ENCODE measurements at places on chromosomes 2 and 18. TPM values are rescaled to one million over a fixed set of nuclear protein-coding genes. Genes with fewer than 3 reads are reported as not detected.

The OTOS gene
- total RNA-seq, result not detected

The DUSP2 gene
- total RNA-seq, result 522 TPM

The IL37 gene
- total RNA-seq, result not detected

The SERPINB4 gene
- not detected for total RNA-seq

The CPS1 gene
- total RNA-seq, result 1.7 TPM

The CCDC141 gene
- 1.3 TPM for total RNA-seq

The HOXD9 gene
- not detected for total RNA-seq

The LYG2 gene
- not detected for total RNA-seq

The SPC25 gene
- total RNA-seq, result 38.4 TPM

The TNFAIP6 gene
- not detected for total RNA-seq

DNA sequence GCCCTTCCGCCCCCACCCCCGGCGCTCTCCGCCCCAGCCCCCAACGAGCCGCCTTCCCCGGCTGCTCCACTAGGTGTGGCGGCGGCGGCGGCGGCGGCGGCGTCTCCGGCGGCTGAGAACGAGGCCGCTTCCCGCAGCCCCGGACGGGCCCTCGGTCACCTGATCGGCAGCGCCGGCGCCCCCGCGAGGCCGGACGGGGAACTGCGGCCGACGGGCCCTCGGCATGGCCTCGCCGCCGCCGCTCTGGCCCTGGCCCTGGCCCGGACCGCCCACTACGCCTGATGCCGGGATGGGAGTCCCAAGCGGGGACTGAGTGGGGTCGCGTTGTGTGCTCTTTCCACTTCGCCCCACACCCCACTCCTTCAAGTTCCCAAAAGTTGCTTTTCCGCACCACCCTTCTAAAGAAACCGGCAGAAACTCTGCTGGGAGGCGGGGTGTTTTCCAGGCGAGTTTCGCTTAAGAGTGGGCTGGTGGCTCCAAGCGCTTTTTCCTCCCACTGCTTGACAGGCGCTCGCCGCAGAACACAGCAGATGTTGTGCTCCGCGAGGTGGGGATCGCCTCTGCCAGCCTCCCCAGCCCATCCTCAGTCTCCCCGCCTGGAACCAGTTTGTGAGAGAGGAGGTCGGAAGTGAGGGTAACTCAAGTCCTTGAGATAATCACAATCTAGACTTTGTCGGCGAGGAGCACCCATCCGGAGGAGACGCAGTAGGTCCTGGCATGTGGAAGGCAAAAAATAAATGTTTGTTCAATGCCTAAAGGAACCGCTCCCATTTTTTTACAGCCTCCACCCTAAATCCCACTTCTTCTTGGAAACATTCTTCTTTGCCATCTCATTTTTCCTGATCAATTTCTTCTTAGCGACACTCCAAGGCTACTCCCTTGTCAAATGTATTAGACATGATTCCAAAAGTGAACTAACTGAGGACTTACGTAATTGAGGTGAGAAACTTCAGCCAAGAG lies at the start of gene NCKAP1:
NCKAP1 (minus strand) TSS at position 117 of the 960 bp plus-strand sequence. CDS start 358 bp downstream, outside the sequence.
- DNase-seq, result peak; percentile 90

DNA sequence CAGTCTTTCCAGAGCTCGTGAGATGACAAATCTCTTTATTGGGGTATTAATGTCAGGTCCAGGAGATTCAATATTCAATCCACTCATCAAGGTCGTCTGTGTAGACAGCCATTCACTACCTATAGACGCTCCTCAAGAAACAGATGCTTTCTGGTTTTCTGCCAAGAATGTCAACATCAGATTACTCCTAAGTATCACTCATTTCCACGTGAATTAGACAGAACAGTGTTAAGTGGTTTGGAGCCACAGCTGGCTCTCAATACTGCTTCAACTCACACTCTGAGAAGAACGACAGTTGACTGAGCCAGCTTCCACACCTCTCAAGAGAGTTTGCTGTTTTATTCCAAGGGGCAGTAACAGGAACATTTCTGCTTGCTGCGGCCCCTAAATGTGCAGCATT lies 113.5 kb upstream of the NEDD4L start:
- no peak for DNase-seq

GRCh38 chr18:68466672-68467071 lies 248.2 kb downstream of the TMX3 start:
- no peak for DNase-seq

DNA sequence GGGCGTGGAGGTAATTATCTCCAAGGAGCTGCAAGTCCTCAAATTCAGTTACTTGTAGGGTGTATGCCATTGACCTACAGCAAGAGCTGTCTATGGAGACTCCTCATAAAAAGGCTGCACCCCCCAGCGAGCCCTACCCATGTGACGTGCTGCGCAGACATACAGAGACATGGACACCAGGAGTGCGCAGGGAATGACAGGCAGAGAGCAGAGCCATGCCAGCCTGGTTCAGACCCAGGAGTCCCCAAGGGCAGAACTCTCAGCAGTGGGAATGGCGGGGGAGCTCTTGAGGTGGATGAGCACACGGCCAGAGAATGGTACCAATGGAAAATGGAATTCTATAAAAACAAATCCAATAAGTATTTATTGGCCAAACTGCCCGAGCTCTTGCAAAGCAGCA lies 310.1 kb downstream of the MYCN start:
- DNase-seq, result no peak

- no peak for DNase-seq
Measured at GRCh38 chr2:57990118-57990725, 56.4 kb upstream of the VRK2 start.

DNA sequence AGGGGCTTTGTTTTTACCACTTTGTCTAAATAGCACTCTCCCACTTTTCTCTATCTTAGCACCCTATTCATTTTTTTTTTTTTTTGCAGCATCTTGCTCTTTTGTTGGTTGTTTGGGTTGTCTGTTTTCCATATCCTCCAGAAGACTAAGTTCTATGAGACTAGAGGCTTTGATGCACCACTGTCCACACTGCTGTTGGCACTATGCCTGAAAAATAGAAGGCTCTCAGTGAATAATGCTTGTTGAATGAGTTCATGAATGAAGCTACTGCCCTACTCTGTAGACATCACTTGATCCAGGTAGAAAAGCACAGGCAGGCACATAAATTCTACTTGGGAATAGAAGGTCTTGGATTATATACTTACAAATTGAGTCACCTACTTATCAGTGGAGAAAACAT lies 7.3 kb downstream of the IL1A start:
- no peak for DNase-seq

GRCh38 chr2:54605836-54606235 lies 117.6 kb upstream of the EML6 start:
- no peak for DNase-seq

GRCh38 chr18:48838921-48839818 lies 111.6 kb downstream of the SMAD7 start:
- DNase-seq, result peak; percentile 57

GRCh38 chr2:26462100-26462499 lies 15.8 kb downstream of the OTOF start:
- DNase-seq, result no peak

DNA sequence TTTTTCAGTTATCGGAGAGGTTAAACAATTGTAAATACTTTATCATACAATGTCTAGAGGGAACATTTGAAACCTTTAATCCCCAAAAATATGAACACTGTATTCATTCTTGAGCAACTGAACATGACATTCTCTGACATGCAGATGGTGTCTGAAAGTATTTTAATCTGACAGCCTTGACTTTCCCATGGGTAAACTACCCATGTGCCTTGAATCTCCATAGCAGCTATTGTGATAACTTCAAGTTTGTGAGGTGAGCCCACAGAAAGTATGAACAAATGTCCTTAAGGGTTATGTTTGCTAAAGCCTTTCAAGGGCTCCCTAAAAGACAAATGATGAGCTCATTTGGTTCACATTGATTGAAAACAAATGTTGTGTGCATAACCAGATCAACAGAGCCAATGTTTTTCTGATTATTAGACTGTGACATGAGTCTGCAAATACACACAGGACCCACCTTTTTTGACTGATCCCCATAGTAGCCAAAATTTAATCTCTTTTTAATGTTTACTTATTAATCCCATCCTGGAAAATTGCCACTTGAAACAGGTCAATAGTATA lies 1326.0 kb downstream of the LRP1B start:
- DNase-seq, result no peak

DNA sequence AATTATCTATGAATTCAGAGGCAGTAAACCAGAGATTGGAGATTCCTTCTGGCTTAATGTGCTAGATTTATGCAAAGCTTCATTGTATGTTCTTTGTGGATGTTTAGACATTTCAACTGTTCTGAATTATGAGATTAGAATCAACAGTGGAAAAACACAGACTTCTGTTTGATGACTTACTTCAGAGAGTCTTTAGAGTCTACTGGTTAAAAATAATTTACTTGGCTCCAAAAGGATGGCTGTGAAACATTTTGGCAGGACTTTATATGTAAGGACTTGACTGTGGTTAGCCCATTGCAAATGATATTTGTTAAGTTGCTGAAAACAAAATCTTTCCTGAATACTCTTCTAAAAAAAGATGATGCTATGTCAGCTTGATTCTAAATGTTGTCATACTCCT lies 25.5 kb upstream of the LRRC30 start:
- no peak for DNase-seq

DNA sequence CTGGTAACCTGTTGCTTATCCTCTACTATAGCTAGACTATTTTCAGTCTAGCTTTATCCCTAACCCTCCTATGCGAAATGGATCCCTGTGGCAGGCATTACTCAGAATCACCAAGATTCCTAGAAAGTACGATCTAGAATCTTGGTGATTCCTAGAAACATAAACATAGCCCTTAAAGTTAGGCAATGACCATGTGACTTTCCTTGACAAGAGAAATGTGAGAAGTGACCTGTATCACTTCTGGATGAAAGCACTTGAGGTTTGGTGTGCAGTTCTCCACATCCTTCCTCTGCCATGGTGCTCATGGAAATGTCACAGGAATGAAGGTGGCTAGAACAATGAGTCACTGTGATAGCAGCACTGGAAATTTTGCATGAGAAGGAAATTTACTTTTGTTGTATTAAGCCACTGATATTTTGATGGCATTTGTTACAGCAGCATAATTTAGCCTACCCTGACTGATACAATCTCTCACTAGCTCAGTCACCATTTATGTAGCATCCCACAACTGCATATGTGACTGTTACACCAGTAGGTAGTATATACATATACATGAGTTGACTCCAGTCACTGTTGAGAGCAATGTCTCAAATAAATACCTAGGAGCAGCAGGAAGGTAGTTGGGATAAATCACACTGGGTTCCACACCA lies 68.3 kb upstream of the MAPRE2 start:
- no peak for DNase-seq

DNA sequence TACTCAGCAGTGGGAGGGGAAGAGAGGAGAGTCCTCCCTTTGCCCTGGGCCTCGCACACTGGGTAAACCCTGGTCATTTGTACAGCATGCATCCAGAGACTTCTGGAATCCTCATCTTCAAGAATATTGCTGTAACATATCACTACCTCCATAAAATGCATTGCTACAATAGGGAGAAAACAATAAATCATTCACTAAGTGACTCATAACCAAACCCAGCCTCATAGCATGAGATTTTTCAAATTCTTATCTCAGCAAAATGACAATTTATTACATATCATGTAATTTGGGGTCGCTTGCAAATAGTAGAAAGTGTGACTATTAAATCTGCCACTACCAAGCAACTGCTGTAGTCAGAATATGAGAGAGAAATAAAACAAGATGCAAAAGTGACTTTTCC lies 189.4 kb downstream of the ALK start:
- no peak for DNase-seq

DNA sequence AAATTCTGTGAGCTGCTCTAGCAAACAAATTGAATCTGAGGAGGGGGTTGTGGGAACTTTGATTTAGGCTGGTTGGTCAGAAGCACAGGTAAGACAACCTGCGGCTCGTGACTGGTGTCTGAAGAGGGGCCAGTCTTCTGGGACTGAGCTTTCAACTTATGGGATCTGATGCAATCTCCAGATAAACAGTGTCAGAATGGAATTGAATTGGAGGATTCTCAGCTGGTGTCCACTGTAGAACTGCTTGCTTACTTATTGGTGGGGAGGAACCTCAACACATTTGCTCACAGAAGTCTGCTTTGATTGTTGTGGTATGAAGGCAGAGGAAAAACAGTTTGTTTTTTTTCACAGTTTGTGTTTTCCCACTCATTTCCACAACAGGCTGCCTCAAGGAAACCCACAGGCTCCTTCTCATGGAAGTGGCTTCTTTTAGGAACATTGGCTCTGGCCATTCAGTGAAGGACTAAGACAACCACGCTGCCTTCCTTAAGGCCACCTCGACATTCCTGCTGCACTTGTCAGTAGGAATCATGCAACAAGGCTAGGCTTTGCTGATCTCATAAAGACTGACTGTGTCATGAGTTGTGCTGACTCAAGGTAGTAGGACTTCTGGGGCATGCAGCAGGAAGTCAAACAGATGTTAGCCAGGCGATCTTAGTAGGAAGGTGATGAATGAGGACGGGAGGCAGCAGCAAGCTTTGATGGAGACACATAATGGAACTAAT lies 104.7 kb downstream of the TSN start:
- DNase-seq, result no peak

DNA sequence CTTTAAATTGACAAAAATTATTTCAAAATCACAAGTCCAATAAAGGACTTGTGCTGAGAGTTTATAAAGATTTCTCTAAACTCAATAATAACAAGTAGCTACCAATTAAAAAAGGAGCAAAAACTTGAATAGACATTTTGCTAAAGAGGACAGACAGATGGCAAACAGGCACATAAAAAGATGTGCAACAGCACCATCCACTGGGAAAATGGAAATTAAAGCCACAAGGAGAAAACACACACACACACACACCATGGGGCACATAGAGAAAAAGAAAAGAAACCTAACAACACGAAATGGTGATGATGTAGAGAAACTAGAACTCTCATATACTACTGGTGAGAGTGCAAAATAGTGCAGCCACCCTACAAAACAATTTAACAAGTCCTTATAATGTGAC lies 12.6 kb upstream of the SLC9A4 start:
- no peak for DNase-seq

DNA sequence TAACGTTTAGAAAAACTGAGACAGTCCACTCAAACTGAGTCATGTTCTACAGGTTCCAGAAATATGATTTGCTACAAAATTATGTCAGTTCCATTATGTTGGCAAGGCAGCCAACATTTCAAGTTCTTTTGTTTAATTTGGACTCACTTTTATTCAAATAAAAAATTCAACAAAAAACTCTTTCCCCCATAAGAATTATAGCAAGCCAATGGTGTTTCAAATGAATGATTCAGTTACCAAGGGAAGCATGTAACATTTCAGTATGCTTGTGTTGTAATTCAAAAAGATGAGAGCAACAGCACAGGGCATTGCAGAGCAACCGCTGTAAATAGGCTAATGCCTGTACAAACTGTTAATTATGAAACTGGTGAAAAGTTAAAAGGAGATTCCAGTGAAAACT lies 140.8 kb downstream of the FIGN start:
- no peak for DNase-seq

DNA sequence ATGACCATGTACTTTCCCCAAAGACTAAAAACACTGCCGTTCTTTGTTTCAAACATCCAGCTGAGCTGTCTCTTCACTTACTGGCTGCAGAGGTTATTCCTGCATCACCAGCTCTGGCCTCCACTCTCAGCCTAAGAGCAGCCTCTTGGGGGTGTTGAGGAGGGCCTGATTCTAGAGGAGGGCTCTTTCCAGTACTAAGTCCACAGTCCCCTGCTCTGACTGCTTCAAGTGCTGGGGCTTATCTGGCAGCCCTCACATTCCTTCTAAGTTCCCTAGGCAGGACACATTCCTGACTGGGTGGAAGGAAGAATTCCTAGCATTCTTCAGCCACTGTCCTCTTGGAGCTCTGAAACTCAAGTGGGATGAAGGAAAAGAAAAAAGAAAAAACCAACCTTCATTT lies 32.9 kb upstream of the EHBP1 start:
- DNase-seq, result no peak

- DNase-seq, result no peak
Measured at GRCh38 chr2:207896525-207897285, 127.0 kb upstream of the FZD5 start.

GRCh38 chr2:46171996-46172546 lies 125.1 kb upstream of the EPAS1 start:
- no peak for DNase-seq

Data from activated CD4-positive, alpha-beta memory T cell treated with anti-CD3 and anti-CD28 coated beads for 36 hours (primary cell).